ENCODE measurements at places on chromosomes 3 and 15.

GRCh38 chr3:77338195-77338594 lies 298.3 kb downstream of the ROBO2 start:
- DNase-seq: no peak

DNA sequence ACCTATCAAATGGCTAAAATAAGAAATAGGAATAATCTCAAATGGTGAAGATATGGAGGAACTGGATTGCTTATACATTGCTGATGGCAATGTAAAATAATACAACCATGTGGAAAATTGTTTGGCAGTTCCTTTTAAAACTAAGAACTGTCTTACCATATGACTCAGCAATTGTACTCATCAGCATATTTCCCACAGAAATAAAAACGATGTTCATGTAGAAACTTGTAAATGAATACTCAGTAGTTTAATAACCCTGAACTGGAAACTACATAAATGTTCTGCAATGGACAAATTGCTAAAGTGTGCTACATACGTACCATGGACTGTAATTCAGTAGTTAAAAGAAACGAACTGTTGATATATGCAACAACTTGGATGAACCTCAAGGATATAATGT lies 253.9 kb upstream of the RBMS3 start:
- no peak for DNase-seq

- DNase-seq: no peak
Measured at GRCh38 chr3:16347548-16347947, 82.5 kb downstream of the OXNAD1 start.

DNA sequence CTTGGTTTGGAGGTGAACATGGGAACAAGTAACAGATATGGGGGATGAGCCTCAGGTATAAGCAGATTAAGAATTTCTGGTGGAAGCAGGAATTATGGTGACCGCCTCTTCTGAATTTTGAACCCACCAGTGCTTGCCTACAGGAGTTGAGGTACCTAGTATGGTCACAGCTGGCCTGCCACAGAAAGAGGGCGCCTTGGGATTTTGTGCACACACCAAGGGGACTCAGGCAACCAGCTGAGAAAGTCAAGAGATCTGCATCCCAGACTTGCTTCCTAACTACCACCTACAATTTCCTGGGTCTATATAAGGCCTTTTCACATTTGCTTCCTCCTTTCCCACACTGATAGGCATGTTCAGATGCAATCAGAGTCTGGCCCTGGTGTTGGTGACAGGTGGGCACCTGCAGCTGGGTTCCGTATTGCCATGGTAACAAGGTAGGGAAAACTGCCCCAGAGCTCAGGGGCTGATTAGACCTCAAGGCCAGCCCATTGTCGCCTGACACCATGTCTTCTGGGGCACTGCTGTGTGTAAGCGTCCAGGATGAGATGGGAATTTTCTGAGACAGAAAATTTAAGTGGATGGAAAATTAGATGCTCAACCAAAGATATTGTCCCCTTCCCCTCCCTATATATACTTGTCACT lies 75.9 kb upstream of the RASGRF1 start:
- DNase-seq: no peak

GRCh38 chr3:122055215-122055614 lies at the start of gene CD86:
Gene CD86, plus strand, starts transcription at chr3:122055362. Its CDS starts 128 bp downstream, at chr3:122055490.
- DNase-seq: no peak

Data from DMS79 treated with DMSO at 0.1 percent for 48 hours (cell line).